ENCODE measurements at places on chromosomes 12 and 14.

DNA sequence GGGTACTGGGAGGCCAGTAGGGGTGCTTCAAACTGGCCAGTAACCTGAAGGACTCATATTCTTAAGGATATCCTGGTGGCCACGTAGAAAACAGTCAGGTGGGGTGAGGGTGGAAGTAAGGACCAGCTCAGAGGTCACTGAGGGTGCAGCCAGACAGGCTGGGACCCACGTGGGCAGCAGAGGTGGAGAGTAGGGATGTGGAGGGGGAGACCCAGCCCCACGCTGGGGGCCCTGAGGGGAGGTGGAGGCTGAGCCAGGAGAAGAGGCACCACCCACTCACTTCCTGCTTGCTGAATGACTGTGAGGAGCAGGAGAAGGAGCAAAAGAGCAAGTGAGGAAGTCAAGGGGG, 12.6 kb upstream of the SERPINA3 start:
- no peak for DNase-seq

DNA sequence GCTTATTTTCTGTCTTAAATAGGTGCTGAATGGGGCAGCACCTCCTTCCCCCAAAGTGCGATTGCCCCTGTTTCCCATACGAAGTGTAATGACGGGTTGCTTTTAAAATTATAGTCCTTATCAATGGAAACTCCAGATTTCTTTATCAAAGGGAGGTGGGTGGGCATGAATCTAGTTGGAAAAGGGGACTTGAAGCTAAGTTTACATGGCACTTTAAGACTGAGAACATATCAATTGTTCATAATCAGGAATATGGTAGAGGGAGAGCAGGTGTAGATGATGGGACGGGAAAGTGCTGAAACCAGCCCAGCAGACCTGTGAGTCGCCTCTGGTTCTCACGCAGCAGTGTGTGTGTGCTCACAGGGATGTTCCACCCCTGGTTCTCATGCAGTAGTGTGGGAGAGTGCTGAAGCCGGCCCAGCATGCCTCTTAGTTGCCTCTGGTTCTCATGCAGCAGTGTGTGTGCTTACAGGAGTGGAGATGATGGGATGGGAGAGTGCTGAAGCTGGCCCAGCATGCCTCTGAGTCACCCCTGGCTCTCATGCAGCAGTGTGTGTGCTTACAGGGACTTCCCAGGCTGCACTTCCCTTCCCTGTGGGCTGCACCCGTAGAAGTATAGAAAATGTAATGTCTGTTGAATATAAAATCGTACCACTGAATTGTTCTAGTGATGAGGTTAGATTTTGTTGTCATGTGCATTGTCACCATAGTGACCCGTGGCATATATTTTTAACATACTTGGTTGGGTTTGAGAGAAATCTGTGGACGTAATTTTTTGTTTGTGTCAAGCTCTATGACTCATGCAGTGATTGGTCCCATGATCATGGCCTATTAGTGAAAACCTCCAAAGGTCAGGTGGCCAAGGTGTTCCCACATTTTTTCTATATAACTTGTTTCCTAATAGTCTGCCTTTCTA, 51.6 kb downstream of the GPATCH2L start:
- DNase-seq, result no peak

GRCh38 chr14:69877492-69877891, 1.7 kb upstream of the SMOC1 start:
- no peak for DNase-seq

DNA sequence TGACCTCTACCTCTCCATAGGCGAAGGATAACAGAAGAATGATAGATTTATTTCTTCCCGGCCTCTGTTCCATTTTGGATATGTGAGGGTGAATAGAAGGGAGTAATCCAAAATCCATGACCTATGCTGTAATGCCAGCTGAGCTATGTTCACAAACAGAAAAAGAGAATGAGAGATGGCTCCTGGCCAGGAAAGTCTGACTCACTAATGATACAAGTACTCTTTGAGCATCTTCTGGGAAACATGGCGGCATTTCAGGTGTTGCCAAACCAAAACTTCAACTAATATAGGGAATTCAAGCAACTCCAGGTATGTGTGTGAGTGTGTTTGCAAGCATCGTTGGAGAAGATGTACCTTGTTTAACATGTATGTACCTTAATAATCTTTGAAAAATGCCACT, 55.1 kb downstream of the MED13L start:
- no peak for DNase-seq

- DNase-seq, result no peak
Observed at GRCh38 chr12:112939761-112940381, 1.6 kb downstream of the OAS3 start.

Data from stimulated activated CD8-positive, alpha-beta memory T cell treated with anti-CD3 and anti-CD28 coated beads, Interleukin-2, amount 100 ng/mL, for 48 hours (primary cell).